NCI-H446 (cell line): ENCODE measurements at places on chromosomes 12 and 14.

GRCh38 chr14:99242816-99243721 is 28.9 kb downstream of the BCL11B start:
- DNase-seq: no peak

- DNase-seq: no peak
Observed at GRCh38 chr14:64060648-64061096, 207.9 kb downstream of the SYNE2 start.

DNA sequence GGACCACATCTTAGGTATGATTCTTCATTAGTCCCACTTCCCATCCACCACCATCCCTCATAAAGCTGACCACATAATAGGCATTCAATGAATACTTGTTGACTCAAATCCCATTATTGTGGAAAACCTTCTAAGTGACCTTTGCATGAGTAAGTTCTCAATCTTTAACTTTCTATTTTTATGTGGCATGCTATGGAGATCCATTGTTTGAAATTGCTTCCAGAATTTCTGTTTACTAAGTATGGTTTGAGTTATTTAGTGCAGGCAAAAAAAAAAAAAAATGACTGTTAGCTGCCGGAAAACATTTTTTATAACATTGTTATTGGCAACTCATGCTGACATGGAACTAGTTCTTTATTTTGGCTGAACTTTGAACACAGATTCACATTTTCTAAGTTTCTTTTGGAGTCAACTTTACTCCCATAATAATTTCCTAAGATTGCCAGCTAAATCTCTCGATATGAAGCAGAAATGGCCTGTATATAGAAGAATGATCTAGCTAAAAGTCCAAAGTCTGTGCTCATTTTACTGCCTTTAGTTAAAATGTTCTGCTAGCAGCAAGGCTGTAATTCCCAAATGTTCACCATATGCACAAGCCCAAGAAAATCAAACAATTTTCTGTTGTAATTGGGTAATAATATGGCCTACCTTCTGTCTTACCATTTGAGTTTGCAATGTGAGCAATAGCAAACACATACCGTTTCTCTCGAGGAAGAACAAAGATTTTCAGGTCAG is 77.9 kb downstream of the PTGER2 start:
- no peak for DNase-seq

DNA sequence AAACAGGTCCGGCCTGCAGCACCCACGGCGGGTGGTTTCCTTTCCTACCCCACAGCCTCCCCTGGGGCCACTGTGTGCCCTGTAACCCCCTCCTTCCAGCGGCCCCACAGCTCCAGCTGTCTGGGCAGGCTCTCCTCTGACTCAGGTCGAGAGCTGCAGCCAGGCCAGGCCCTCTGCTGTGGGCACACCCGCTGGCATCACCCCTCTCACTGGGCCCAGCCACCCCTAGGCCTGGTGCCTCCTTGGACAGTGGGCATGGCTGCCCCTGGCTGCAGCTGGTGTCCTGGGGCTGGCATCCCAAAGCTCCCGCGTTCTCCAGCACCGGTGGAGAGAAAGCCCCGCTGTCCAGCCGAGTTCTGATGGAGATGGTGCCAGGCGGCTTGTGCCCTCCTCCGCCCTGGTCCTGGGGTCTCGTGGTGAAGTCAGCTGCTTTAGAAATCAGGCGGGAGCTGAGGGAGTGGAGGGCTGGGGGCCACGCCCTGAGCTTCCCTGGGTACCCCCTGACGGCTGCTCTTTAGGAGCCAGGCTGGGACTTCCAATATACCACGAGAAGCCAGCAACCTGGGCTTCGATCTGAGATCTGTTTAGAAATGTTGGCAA is 114.9 kb downstream of the KIF26A start:
- no peak for DNase-seq

DNA sequence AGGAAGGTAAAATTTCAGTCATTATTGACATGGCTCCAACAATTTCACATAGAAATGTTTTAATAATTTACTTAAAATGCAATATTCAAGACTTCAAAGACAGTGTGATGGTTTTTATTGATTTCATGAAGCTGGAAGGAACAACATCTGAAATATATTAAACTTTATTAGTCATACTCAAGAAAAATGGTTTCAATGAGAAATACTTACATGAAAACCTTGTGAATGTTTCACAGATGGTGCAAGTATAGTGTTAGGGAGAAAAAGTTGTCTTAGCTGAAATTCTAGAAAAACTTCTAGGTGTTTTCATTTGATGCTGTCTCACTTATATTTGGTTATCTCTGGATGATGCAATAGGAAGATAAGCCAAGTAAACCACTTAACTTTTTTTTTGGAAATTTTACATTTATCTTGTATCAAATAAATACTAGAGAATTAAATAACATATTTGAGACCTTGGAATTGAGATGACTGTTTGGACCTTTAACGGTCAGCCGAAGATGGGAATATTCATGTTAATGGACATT is 65.5 kb downstream of the PELI2 start:
- no peak for DNase-seq

DNA sequence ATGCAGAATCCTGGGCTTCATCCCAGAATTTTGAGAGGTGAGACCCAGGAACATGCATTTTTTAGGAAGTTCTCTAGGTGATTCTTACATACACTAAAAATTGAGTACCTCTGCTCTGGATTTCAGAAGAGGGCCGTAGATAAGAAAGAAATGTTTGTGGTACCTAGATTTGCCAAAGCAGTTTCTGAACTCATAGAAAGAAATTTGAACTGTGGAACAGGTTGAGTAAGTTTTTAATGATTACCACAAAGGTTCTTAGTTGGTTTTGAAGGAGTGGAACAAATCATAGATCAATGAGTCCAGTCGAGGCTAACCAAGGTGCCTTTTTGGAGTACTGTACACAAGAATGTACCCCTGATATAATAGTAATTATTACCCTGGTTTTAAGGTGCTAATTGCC is 24.9 kb downstream of the TTLL5 start:
- no peak for DNase-seq

- DNase-seq: no peak
Observed at GRCh38 chr14:90508536-90509254, 111.9 kb downstream of the CALM1 start.

- DNase-seq: no peak
Observed at GRCh38 chr14:76430017-76430416, 54.1 kb downstream of the ESRRB start.

GRCh38 chr12:82682851-82683261 is 3.9 kb upstream of the TMTC2 start:
- DNase-seq: no peak

- DNase-seq: no peak
Observed at GRCh38 chr12:104738776-104739642, 219.1 kb downstream of the SLC41A2 start.

GRCh38 chr12:106226884-106227640 is 20.8 kb downstream of the CKAP4 start:
- DNase-seq: peak; percentile 70

DNA sequence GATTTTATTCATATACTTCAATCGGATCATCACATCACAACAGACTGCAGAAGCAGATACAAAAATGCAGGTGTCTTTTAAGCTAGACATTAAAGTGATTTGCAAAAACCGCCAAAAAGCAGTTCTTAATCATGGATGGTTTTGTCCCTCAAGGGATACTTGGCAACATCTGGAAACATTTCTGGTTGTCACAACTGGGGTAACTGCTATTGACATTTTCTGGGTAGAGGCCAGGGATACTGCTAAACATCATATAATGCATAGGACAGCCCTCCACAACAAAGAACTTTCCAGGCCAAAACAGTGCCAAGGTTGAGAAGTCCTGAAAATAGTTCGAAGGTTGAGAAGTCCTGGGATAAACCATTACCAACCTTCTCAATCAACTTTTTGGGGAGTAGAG is 101.8 kb upstream of the BBS10 start:
- no peak for DNase-seq

- no peak for DNase-seq
Observed at GRCh38 chr14:49895480-49895879, 2.6 kb downstream of the ARF6 start.

GRCh38 chr12:132514216-132514820 is 24.4 kb downstream of the FBRSL1 start:
- no peak for DNase-seq

DNA sequence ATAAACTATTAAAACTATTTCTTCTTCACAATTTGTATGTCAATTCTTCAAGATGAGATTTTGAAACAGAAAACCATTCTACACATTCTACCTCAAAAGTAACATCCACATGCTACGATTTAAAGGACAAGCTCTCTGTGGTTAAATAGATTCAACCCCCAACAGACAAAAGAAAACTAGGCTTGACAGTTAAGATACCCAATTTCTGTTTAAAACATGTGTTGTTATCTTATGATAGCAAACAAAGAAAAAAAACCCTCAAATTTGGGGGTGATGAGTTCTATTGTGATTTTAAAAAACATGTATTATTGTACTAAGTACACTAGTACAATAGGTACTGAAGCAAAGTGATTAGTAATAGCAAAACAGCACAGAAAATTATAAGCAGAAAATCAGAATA is 33.8 kb downstream of the ATF7 start:
- DNase-seq: no peak

DNA sequence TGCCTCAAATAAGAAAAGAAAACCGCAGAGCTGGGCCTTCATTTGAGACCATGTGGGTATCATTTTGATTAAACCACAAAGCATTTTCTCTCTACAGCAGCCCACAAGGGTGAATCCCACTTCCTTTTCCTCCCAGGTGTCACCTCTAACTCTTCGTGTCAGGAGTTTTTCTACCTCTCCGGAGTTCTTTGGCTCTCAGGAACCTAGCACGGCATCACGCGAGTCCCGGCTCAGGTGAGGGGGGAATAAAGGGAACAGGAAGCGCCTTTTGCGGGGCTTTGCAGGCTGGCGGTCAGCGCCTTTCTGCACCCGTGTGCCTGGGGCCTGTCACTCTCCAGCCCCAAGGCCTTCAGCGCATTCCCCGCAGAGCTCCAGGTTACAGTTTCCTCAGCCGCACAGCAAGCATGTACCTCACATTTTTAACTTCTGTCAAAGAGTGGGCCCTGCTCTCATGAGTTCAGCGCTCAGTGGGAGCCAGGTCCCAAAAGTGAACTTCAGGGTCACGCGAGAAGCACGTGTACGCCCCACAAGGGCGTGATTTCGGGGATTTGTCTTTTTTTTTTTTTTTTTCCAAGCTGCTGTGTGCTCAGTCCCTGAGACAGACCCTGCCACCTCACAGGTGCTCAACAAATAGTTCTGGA is 740 bp upstream of the PRPF40B start:
- DNase-seq: no peak

GRCh38 chr14:65096323-65097089 is 5.8 kb downstream of the MAX start:
- DNase-seq: peak; percentile 16

- DNase-seq: no peak
Observed at GRCh38 chr14:48086516-48086915, 411.1 kb upstream of the MDGA2 start.

GRCh38 chr14:78130356-78130755 is 39.8 kb upstream of the NRXN3 start:
- no peak for DNase-seq

- DNase-seq: no peak
Observed at GRCh38 chr12:112191840-112192321, 66.5 kb downstream of the TRAFD1 start.

DNA sequence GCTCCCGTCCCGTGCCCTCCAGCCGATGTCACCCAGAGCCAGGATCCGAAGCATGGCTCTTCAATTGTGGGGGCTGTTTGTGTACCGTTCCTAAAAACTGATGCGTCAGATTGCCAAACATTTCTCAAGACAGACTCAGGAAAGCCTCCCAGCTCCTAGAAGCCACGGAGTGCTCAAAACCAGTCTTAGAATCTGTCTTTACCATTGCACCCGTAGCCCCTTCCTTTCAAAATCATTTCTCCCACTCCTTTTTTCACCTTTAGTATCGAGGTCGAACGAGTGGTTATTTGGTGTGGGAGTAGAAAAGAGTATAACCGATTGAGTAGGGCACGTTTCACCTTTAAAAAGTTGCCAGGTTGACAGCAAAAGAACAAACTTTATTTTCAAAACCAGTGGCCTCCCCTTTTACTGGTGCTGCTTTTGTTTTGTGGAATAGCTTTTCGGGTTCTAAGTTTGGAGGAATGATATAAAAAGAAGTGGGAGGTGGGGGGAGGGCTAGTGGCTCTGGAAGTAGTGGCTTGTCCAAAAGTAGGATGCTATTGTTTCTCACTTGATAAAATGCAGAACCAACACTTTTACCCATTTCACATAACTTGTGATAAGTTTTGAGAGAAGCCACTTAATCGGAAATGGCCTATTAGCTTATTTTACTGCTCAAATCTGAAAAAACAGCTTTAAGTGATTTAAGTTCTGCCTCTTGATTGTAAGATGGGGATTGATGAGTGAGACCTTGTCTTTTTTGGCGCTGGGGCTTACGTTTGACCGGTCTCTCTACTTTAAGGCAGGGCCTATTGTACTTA is 803 bp downstream of the STK38L start:
- DNase-seq: no peak

- no peak for DNase-seq
Observed at GRCh38 chr12:122862110-122862634, 26.9 kb downstream of the HIP1R start.

GRCh38 chr14:75675265-75675960 is 14.4 kb downstream of the TTLL5 start:
- no peak for DNase-seq

DNA sequence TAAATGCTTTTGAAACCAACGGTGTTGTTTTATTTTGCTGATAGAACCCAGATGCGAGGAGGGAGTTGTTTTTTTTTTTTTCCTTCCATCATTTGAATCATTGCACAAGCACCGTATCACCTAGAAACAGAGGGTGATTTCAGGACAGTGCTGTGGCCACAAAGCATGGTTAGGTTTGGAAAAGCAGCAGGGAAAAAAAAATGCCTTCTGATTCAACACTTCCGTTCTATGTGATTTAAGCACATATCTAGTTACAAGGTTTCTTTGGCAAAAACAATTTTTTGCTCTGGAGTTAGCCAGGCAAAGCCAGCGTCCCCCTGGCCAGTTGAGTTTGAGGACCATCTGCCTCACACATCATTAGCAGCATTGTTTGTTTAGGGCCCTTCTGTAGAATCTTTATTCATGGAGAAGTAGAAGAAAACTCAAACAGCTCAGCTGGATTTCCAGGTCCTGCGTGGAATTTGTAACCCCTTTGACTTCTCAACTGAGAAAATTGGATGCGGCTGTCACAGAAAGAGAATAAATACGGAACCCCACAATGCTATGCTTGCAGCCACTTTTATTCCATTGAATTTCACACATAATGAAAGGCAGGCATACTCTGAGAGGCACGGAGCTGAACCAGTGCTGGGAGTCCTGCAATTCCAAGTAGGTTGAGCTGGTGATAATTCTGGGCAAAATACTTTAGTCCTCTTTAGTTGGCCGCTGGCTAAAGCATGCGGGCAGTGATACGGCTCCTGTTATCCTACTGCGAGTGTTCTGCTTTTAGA is 17.0 kb upstream of the WNT5B start:
- DNase-seq: peak; percentile 58

- DNase-seq: no peak
Observed at GRCh38 chr14:64561631-64562030, 11.9 kb downstream of the PPP1R36 start.
